ENCODE measurements at places on chromosomes 16 and 17. TPM values are rescaled to one million over a fixed set of nuclear protein-coding genes. Genes with fewer than 3 reads are reported as not detected.

GRCh38 chr16:65409510-65409909 is 287.6 kb upstream of the CDH11 start:
- DNase-seq: no peak

- no peak for DNase-seq
Measured at GRCh38 chr17:66143657-66144282, 48.2 kb downstream of the CEP112 start.

GRCh38 chr16:50941681-50942080 is 199.8 kb downstream of the CYLD start:
- DNase-seq: no peak

Gene RGS9
- 1.6 TPM for total RNA-seq

DNA sequence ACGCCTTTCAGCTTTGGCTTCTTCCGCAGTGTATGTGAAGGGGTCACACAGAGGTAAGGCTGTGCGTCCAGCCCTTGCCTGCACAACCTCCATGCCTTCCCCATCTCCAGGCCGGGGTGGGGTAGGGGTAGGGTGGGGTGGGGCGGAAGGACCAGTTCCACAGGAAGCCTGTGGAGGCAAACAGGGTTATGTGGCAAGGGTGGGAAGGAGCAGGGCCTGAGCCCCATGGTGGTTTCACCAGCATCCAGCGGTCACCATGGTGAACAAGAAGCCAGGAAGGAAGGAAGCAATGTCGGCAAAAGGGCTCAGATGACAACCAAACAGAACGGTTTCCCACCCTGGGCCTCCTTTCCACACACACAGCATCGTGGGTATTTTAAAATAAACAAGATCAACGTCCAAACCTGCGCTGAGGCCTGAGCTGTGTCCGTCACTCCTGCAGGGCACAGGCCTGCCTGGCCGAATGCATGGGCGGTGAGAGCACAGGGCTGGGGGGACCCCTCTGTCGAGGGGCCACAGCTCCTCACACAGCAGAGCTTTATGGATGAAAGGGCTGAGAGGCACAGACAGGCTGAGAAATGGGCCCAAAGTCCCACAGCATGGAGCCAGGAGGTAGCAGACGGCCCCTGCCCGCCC is 80.5 kb downstream of the ZNF778 start:
- no peak for DNase-seq
